ENCODE measurements at places on chromosomes 1 and 21.
A peak's percentile ranks its signal among the peaks of the same experiment; 100 is the strongest.

- no peak for DNase-seq
These were observed 2.3 kb downstream of the TRIM46 start for GRCh38 chr1:155175927-155176371.

- DNase-seq: no peak
These were observed 3.0 kb downstream of the ARHGAP30 start for GRCh38 chr1:161066694-161067093.

DNA sequence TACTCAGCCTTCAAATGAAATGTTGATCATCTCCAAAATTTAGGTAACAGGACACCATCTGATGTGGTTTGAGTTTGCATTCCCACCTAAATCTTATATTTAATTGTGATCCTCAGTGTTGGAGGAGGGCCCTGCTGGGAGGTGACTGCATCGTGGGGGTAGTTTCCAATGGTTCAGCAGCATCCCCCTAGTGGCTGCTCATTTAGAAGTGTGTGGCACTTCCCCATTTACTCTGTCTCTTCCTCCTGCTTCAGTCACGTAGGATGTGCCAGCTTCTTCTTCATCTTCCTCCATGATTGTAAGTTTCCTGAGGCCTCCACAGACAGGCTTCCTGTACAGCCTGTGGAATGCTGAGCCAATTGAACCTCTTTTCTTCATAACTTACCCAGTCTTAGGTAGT lies 731.2 kb downstream of the USP25 start:
- peak; percentile 2 for DNase-seq

DNA sequence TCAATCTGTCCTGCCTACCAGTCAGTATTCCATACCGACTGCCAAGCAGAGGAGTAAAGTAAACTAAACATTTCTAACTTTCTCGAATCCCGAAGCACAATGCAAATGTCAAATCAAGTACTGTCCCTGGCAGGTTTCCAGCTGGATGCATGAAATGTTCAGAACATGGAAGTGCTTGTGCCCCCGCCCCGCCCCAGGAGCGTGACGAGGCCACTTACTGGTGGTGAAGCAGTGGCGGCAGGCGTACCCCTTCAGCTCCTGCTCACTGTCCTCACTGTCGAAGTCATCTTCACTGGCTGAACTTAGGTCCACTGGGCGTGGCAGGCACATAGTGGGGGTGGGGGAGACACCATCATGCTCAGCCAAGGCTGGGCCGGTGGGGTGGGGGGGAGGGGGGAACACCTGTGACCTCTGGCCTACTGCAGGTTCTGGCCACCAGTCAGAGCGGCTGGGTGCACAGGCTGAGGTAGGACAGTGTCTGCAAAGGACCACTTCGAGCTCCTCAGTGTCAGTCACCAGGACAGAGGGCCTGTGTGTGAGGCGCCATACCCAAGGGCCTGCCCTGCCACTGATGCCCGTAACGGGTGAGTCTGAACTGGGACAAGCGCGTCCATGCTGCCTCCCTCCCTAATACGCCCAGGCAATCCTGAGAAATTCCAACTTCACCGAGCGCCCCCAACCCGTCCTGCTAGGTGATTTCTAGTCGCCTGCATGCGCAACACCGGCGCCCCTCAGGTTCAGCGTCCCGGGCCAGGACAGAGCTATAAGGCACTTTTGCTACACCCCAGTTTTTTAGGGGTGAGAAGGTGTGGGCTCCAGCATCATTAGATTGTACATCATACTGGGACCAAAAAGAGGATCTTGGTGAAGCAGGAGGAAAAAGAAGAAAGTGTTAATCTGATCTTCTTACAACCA lies 46.9 kb downstream of the SLC45A1 start:
- DNase-seq: no peak

- DNase-seq: no peak
These were observed 12.7 kb downstream of the FASLG start for GRCh38 chr1:172671591-172671990.

GRCh38 chr1:94358630-94359599 lies 59.3 kb upstream of the ABCD3 start:
- DNase-seq: no peak

GRCh38 chr1:156660752-156661112 lies 16.5 kb downstream of the NES start:
- no peak for DNase-seq

DNA sequence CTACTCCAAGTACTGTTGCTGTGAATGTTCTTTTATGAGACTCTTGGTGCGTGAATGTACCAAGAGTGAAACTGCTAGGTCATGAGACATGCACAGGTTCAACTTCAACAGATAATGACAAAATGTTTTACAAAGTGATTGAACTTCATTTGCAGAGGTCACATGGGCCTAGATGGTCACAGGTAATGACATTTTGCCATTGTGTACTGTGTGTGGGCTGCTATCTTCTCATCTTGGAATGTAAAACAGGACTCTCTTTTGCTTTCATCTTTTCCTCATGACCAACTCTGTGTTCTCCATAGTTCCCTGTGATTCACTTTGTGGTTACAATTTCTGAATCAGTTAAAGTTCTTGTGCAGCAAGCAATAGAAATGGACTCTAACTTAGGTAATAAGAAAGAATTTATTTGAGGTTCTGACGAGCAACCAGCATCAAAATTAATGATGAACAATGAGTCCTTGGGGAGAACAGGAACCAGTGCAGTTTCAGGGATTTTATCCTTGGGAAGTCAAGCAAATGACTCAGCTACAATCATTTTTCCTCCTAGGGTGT lies 16.2 kb upstream of the TSNAX start:
- DNase-seq: no peak

- no peak for DNase-seq
These were observed 467.4 kb downstream of the COL11A1 start for GRCh38 chr1:102640872-102641271.

- no peak for DNase-seq
These were observed 1.4 kb upstream of the SRRM1 start for GRCh38 chr1:24641646-24642151.

GRCh38 chr1:99328171-99328570 lies 63.9 kb downstream of the PLPPR4 start:
- no peak for DNase-seq

GRCh38 chr1:18705811-18706210 lies 75.2 kb downstream of the PAX7 start:
- no peak for DNase-seq

DNA sequence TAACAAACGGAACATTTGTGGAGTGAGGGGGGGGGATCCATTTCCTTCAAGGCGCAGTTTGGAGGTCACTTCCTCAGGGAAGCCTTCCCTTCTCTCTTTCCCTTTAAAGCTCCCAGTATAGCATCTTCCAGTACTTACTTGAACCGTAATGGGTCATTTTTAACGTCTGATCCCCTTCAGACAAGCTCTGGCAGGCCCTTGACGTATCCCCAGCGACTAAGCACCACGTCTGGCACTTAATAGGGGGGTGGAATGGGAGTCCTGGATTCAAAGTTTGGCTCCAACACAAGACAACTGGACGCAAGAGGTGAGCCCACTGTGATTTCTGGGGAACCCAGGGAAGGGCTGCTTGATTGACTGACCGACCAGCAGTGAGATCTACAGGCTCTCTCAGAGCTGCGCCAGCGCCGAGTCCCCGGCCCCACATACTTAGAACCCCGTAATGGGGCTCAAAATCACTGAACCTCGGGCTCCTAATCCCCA lies 441 bp downstream of the YARS1 start:
- DNase-seq: no peak

All from iPS DF 19.7 (cell line).